ENCODE measurements at places on chromosomes 7 and 10. TPM values are rescaled to one million over a fixed set of nuclear protein-coding genes. Genes with fewer than 3 reads are reported as not detected.

DNA sequence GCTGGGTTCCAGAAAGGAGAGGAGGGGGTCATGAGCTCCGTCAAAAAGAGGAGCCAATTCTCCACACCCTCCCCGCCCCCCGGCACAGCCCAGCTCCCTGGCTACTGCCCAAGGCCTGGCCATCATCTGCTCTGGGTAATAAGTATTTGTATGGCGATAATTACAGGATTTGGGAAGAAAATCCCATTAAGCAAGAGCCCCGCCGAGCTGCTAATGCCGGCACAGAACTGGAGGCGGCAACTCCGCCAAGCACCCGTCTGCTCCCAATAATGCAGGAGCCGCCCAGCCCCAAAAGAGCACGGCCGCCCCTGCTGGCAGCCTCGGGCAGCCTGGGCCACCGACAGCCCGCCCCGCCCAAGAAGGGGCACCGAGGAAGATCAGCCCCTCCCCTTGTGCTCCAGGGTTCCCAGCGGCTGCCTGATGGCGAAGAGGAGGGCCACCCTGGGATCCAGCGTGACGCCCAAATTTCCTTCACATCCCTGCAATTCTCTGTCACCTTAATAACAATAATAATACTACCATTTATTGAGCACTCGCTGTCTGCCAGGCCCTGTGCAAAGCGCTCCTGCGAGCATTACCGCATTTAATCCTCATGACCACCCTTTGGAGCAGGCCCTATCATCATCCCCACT, 5.9 kb downstream of the SLIT1 start:
- DNase-seq = peak; percentile 53

DNA sequence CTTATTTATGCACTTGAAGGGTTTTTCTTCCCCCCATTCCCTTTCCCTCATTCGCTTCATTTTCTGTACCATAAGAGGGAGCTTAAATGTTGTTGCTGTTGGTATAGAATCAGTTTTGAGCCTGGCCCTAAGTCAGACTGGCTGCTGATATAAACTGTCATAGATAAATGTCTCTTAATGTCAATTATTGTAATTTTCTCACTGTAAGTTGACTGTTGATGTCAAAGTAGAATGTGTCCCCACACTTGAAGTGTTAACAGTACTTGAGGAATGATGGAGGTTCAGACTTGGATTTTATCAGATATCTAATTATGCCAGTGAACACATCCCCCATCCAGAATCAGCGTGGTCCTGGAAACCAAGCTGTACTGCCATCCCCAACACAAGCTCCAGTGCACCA, 87.8 kb downstream of the PRR15 start:
- DNase-seq = no peak

- no peak for DNase-seq
Observed at GRCh38 chr10:108850138-108850854, 1073.0 kb downstream of the XPNPEP1 start.

GRCh38 chr7:20140291-20141001, 76.7 kb downstream of the MACC1 start:
- DNase-seq = no peak

DNA sequence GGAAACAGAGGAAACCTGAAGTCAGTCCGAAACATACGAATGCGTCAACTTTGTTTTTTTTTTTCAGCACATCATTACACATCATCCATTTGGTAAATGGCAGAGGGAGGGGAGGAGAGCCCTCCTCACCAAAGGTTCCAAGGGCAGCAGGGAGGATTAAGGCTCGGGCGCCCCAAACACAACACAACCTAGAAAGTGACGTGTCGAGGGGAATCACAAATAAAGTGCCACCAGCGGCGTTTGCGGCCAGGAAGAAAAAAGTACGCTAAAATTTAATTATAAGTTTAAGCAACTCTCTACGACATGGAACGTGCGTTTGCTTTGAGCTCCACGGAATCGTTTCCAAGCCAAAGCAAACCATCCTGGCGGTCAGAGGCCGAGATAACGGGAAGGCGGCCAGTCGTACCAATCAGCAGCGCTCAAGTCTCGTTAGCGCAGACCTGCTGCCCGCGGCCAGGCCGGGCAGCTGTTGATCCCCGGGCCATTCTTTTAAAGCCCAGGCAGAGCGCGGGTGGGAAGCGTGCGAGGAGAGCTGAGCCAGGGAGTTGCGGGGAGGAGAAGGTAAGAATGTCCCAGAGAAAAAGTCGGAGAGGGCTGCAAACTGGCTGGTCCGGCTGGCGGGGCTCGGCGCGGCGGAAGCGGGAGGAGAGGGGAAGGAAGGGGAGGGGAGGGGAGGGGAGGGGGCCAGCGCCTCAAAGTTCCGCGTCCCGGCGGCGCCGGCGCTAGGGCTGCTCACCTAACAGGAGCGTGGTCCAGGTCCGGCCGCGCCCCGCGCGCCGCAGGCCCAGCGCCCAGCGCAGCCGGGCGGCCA, 719 bp downstream of the DPY19L1 start:
- DNase-seq = peak; percentile 80

DNA sequence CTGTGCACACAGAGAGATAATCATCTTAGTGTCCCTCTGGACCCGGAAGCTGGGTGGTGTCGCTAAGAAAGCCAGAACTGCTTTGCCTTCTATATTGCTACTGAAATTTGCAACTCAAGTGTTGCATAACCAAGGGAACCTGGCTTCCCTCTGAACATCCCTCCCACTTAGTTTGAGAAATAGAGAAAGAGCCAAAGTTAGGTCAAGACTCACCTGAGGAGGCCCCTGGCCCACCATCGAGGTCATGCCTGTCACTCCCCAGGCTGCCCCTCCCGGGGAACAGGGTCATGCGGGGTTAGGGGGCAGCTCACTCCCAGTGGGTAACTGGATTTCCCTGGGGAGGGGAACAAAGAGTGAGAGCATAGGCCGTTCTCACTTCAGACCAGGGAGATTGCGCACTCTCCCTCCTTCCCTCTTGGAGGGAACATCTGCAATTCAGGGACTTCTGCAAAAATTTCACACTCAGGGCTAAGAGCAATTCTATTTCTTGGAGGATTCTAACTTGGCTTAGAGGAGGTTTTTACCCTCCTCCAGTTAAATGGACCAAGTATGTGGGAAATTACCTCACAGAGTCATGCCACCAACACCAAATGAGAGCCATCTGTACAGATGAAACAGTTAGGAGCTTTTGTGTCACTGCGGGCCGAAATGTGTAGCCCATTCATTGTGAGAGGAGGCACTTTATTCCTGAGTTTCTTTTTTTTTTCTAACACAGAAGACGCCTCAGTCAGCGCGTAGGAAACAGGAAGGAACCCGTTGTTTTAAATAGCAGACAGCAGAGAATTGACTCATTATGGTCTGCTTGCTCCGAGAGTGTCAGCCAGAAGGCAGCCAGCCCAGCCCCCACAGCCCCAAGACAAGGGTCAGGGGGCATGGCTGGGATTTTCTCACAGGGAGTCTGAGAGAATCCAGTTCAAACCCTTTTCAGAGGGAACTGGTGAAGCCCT, 221.3 kb downstream of the ARHGAP12 start:
- peak; percentile 48 for DNase-seq

- DNase-seq = no peak
Observed at GRCh38 chr10:105352281-105352680, 711.2 kb downstream of the SORCS3 start.

- DNase-seq = peak; percentile 81
Observed at GRCh38 chr7:954330-955238, at the start of gene ADAP1. Gene ADAP1 (minus strand): TSS chr7:954680. CDS start chr7:954477, 203 bp downstream.

DNA sequence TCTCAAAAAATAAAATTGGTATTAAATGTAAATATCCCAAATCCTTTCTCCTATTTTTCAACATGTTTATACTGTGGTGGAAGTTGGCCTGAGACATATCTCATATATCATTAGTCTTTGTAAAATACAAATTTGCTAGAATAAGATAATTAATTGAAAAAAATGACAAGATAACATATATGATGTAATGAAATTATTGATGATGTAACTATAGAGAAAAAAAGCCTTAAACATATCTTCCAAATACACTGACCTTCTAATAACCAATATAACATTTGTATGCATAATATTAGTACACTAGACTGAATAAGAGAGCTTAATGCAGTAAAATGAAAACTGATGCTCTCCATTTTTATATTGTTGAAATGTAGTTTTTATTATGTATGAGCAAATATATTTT, 104.3 kb downstream of the PRKG1 start:
- no peak for DNase-seq

The NEBL gene
- 21.2 TPM for total RNA-seq

The CDK5 gene
- total RNA-seq = 9.1 TPM

The FAM24B gene
- 3.8 TPM for total RNA-seq

The TNPO3 gene
- total RNA-seq = 35.7 TPM

The CLEC2L gene
- total RNA-seq = not detected

The CTAGE8 gene
- total RNA-seq = 4.3 TPM

The DNAJC12 gene
- 2.5 TPM for total RNA-seq

The SPDYE6 gene
- not detected for total RNA-seq

The VWA2 gene
- total RNA-seq = 6.5 TPM

The ACSM6 gene
- not detected for total RNA-seq

The PRF1 gene
- total RNA-seq = 8.8 TPM
